ENCODE measurements at places on chromosomes 12 and 14.

DNA sequence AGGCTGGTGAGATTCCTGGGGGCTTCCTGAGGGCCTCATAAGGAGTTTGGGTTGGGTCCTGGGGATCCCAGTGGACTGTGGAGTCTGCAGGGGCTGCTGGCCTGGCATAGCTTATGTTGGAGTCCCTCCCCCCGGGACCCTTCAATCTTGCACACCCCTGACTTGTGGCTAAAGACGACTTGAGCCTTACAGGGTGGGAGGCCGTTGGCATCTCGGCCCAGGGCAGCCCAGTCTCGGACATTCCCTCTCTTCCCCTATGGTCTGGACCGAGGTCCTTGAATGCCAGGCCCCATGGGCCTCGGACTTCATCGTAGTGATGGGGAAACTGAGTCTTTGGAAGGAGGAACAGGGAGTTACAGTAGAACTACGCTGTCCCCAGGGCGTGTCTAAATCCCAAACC is 12.5 kb downstream of the RTL1 start:
- no peak for DNase-seq

GRCh38 chr14:59629444-59630287 is 53.1 kb upstream of the CCDC175 start:
- no peak for DNase-seq

DNA sequence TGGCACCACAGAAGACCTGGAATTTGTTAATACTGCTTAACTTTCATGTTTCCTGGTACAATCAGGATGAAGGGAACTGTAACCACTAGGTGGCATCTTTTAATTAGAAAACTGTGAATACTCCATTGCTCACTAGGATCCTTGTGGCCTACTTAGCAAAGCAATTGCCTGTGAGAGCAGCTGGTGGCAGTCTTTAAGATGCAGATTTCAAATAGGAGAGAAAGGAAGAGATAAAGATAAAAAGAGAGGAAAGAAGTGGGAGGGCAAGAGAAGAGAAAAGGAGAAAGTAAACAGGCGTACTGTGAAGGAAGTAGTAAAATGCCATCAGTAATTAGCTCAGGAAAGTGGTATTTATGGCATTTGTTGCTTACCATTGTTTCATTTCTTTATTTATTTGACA is 114.5 kb downstream of the RAD51B start:
- DNase-seq = no peak

DNA sequence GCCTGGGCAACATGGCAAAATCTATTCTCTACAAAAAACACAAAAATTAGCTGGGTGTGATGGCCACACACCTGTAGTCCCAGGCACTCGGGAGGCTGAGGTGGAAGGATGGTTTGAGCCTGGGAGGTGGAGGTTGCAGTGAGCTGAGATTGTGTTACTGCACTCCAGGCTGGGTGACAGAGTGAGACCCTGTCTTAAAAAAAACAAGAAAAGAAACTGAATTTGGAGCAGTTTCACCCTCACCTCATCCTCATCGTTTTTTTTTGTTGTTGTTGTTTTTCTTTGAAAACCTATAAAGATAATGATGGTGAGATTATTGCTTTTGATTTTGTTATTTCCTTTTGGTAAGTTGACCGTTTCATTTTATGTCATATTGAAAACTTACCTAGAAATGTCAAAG is 60.7 kb downstream of the SLC38A6 start:
- DNase-seq = no peak

GRCh38 chr12:102962532-102962931 is 5.1 kb downstream of the ASCL1 start:
- DNase-seq = no peak

DNA sequence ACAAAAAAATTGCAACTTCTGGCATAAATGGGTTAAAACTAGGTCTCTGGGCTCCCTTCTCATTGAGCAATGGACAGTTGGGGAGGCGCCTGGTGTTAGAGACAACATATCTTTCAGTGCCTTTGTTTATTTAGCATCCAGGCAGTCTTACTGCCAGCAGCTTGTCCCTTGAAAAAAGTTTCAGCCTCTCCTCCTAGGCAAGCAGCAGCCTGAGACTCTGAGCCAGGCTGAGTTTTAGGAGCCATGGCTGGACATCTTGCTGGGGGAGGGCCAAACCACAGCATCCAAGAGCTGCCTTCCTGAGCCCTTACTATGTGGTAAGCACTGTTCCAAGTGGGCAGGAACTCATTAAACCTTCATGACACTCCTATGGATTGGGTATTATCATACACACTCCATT is 10.1 kb upstream of the JDP2 start:
- DNase-seq = no peak

GRCh38 chr12:4584281-4584680 is 22.3 kb downstream of the DYRK4 start:
- DNase-seq = no peak

DNA sequence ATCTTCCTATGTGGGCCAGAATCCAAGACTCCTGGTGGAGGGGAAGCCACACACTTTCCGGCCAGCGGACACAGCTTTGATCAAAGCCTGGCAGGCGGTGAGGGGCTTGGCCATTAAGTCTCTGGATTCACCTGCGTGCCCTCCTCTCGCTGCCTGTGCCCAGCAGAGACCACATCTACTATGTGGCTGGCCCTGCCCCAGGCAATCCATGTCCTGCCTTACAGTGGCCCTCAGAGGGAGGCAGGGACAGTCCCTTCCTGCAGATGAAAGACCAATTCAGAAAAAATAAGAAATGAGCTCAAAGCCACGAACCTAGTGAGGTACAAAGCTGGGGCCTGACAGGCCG is 82.7 kb upstream of the GPR68 start:
- DNase-seq = no peak

- DNase-seq = no peak
These were observed 5.4 kb upstream of the WIF1 start for GRCh38 chr12:65126482-65126881.

GRCh38 chr12:128091951-128092382 is 175.0 kb upstream of the TMEM132C start:
- DNase-seq = no peak

- DNase-seq = no peak
These were observed 12.6 kb upstream of the DIO2 start for GRCh38 chr14:80223696-80224465.

- DNase-seq = no peak
These were observed 42.9 kb downstream of the GPR135 start for GRCh38 chr14:59422069-59422881.

GRCh38 chr14:96851694-96852381 is 54.7 kb downstream of the VRK1 start:
- no peak for DNase-seq

GRCh38 chr14:84622357-84622756 is 907.6 kb upstream of the FLRT2 start:
- no peak for DNase-seq

DNA sequence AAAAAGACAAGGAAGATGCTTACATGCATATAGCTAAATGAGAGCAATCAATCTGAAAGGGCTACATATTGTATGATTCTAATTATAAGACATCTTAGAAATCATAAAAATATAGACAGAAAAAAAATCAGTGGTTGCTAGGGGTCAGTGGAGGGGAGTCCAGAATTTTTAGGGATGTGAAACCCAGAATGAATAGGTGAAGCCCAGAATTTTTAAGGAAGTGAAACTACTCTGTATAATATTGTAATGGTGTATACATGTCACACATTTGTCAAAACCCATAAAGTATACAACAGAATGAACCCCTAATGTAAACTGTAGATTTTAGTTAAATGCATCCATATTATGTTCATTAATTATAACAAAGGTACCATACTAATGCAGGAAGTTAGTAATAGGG is 713.2 kb downstream of the FLRT2 start:
- no peak for DNase-seq

DNA sequence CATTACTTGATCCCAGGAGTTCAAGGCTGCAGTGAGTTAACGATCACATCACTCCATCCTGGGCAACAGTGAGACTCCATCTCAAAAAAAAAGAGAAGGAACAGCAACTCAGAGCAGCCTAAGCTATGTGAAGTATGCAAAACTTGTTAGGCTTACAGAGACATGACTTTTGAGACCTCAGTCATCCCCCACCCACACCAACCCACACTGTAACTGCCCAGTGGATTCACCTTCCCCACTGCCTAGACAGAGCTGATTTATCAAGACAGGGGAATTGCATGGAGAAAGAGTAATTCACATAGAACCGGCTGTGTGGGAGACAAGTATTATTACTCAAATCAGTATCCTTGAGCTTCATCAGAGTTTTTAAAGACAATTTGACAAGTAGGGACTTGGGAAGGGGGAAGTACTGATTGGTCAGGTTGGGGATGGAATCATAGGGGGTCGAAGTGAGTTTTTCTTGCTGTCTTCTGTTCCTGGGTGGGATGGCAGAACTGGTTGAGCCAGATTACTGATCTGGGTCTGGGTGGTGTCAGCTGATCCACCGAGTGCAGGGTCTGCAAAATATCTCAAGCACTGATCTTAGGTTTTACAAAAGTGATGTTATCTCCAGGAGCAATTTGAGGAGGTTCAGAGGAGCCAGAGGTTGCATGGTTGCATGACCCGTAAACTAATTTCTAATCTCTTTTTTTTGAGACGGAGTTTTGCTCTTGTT is 6.2 kb upstream of the WDR89 start:
- DNase-seq = no peak

GRCh38 chr14:72634691-72635616 is 258.9 kb downstream of the DPF3 start:
- DNase-seq = no peak

DNA sequence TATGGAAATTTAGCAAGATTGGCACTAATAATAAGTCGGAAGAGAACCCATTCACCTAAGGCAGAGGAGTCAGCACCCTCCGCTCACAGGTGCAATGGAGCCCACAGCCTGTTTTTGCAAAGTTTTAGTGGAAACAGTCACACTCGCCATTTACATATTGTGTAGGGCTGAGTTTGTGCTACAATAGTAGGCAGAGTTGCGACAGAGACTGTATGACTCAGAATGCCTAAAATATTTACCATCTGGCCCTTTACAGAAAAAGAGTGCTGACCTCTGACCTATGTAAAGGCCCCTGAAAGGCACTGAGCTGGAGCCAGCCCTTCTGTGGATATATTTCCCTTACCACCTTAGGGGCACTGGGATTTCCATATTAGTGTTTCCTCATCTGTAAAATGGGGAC is 79.0 kb downstream of the PRIMA1 start:
- DNase-seq = no peak

GRCh38 chr14:105531894-105532623 is 5.7 kb downstream of the TMEM121 start:
- no peak for DNase-seq

GRCh38 chr12:11553871-11554533 is 95.5 kb upstream of the ETV6 start:
- no peak for DNase-seq

DNA sequence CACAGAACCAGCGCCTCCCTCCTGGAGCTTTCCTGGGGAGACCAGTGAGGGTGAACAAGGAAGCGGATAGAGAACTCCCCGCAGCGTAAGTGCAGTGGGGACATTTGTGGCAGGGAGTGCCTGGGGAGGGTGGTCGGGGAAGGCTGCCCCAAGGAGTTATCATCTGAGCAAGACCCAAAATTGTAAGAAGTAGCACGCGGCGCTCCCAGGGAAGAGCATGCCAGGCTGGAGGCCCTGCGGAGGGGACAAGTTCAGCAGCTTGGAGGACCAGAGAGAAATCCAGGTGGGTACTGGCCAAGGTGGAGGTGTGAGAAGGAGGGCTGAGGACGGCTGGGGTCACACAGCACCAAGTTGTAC is 46.2 kb upstream of the RIMBP2 start:
- DNase-seq = no peak

GRCh38 chr12:114955414-114956014 is 271.5 kb upstream of the TBX3 start:
- DNase-seq = no peak

- DNase-seq = no peak
These were observed 6.9 kb upstream of the NTS start for GRCh38 chr12:85866986-85867776.

- no peak for DNase-seq
These were observed 1182.8 kb downstream of the FLRT2 start for GRCh38 chr14:86712727-86713126.

DNA sequence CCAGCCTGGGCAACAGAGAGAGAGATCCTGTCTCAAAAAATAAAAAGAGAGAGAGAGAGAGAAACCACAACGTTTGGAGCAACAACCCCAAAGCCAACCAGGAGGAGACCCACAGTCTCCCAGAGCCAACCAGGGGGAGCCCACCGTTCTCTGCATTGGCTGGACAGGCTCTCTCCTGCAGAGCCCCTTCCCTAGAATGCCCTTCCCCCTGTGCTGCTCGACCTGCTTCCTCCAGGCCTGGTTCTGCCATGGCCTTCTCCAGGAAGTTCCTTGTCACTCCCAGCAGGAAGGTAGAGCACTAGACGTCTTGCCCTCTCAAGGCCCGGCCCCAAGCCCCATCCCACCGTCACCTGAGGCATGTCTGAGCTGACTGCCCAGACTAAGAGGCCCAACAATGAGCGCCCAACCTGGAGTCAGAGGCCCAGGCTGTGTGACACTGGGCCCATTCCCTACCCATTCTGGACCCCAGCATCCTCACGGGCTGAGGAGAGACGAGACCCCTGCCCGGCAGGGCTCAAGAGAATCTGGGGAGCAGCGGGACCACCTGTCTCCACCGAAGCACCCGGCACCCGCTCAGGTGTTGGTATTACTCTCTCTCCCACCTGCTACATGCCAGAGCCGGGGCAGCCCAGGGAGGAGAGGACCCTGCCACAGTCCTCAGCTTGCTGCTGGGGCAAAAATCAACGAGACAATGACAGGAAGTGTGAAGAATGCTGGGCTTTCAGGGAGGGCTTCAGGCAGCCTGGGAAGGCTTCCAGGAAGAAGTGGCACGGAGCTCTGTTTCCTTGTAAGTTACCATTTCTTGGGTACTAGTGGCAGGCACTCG is 61.2 kb downstream of the DIO3 start:
- DNase-seq = no peak

GRCh38 chr12:97960741-97961608 is 498.4 kb downstream of the RMST start:
- no peak for DNase-seq

DNA sequence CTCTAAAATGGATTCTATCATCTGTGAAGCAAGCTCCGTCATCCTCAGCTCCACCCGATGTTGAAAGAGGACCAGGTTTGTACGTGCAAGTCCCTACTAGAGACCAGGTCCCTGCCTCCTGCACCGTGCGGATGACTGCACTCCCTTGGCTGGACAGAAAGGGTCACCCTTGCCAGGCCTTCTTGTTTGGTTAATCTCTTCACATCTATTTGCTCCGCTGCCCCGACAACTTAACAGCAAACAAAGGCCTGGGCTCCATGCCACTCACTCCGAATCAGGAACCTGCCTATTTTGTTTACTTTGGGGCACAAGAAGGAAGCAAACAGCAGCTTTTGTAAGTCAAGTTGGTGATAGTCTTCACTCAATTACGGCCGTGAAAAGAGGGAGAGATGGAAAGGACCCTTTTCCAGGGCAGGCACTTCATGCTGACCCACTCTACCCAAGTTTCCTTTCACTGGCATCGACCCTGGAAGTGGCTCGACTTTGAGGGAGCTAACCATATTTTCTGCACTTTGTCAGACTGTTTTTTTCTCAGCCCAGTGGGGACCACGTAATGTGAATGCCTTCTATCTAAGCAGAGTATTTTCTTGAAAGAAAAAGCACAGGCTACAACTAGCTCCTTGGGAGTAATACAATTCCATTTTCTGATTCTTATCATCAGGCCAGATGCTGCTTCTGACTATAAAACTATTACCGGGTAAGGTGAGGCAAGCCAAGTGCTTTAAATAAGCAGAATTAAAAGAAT is 202.6 kb downstream of the FOXN3 start:
- no peak for DNase-seq

Measured in esophagus squamous epithelium (tissue), 5 donors.